ENCODE measurements at places on chromosomes 1 and 21.

DNA sequence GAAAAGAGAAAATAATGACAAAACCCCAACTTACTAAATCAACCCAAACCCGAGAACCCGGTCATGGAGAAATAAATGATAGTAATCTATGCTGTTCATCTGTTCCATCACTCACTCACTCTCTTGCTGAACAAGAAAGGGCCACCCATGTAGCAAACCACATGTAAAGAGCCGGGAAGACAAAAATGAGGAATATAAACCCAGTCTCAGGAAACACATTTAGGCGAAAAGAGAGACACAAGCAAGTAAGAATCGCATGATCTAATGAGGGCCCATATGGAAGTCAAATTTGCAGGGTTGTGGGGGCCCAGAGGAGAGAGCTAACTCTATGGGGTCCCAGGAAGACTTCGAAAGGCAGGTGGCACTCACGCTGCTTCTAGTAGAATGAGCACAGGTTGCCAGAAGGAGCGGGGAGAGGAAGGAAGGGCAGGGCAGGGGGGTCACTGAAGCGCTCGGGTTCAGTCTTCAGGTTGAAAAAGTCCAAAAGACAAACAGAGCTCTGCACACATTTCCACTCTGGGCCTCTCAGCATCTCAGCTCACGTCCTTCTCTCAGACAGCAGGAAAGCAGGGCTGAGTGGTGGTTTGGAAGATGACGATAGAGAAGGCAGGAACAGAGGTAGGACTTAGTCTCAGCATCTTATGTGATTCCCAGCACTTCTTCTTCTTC lies 142.9 kb upstream of the KRTAP19-8 start:
- no peak for DNase-seq

DNA sequence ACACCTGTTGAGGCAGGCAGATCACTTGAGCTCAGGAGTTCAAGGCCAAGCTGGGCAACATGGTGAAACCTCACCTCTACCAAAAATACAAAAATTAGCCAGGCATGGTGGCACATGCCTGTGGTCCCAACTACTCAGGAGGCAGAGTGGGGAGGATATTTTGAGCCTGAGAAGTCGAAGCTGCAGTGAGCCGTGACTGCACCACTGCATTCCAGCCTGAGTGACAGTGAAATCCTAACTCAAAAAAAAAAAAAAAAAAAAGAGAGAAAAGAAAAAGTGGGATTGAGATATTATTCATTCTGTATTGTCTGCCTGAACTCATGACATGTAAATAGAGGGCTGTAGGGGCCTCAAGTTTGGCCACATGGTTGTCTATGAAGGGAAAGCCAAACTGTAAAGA lies 37.3 kb downstream of the WNT2B start:
- peak; percentile 49 for DNase-seq

GRCh38 chr1:87572891-87573290 lies 244.2 kb downstream of the LMO4 start:
- DNase-seq = no peak

GRCh38 chr1:184479435-184480167 lies 92.8 kb downstream of the C1orf21 start:
- DNase-seq = no peak

GRCh38 chr1:182301467-182302198 lies 90.0 kb downstream of the GLUL start:
- DNase-seq = peak; percentile 48

DNA sequence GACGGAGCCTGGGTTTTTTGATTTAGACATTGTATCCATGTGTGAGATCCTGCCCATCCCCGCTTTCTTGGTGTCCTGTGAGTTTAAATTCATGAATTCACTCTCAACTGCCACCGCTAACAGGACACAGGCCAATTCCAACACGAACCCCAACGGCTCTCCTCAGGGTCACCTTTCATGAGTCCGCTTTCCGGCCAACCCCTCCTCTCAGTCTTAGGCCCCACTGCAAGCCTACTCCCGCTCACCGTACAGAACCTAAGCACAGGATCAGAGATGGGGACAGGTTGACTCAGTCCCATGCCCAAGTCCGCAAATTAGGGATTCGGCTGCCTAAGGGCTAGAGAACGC lies 238 bp upstream of the SCP2 start:
- DNase-seq = no peak

DNA sequence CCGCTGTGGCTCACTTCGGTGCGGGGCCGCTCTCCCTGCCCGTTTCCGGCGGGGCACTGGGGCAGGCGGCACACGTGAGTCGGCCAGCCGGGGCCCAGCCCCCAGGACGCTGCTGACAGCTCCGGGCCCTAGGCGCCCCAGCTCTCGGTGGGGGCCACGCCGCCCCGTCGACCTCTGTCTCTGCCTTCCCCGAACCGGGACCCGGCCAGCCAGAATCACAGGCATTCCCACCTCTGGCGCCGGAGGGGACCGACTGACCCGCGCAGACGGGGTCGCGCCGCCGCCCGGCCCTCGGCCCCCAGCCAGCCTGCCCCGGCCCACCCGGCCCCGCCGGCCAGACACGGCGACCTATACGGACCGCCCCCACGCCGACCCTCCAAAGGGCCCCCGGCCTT lies 755 bp downstream of the SCMH1 start:
- DNase-seq = no peak

- DNase-seq = peak; percentile 99
These were observed at the start of gene SRSF4 for GRCh38 chr1:29181413-29182225. TSS of gene SRSF4 (minus strand) at chr1:29181900. CDS start at chr1:29181752, 148 bp downstream.

DNA sequence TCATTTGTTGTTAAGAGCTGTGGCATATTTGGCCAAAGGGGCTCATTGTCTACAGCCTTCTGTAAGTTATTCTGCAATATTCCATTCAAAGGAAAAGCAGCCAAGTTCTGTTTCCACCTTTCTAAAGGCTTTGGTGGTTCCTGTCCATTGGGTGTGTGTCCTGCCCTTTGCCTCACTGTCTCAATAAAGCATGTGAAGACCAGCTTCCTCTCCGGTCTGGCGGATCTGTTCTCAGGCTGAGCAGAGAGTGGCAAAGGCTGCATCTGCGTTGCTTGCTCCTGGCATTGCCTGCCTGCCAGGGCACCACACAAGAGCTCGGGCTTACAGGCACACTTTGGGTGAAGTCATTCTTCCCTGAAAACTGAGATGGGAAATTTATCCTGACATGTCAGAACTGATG lies 34.9 kb downstream of the ST6GALNAC3 start:
- no peak for DNase-seq

DNA sequence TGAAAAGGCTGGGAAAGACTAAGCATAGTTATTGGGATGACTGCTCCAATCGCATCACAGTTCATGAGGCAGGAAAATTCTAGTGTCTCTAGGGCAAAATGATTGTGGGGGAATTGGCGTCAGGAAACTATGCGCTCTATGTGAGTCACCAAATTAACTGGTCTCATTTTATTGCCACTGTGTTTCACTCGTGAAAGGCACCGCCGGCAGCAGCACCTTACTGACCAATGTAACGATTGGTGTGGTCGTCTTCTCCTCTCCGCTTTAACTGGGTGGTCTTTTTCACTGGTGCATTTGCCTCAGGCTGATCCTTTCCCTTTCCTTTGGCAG lies 83.5 kb downstream of the SPAG17 start:
- no peak for DNase-seq

- no peak for DNase-seq
These were observed 5.2 kb upstream of the LRRC8D start for GRCh38 chr1:89815611-89816010.

DNA sequence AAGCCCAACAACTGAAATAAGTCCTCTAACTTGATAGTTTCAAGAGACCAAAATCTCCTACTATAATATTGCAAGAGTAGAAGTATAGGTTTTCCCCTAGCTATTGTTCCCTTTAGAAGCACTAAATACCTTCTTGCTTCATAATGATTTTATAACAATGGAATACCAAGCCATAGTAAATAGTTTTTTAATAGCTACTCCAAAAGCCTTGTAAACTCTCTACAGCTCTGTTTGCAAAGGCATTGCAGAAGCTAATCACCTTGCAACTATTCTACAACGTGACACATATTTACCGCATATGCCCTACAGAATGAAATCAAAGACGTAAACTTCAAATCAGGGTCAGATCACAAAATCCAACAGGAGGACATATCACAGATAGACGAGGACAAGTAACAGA lies 451.5 kb upstream of the ZRANB2 start:
- DNase-seq = no peak

DNA sequence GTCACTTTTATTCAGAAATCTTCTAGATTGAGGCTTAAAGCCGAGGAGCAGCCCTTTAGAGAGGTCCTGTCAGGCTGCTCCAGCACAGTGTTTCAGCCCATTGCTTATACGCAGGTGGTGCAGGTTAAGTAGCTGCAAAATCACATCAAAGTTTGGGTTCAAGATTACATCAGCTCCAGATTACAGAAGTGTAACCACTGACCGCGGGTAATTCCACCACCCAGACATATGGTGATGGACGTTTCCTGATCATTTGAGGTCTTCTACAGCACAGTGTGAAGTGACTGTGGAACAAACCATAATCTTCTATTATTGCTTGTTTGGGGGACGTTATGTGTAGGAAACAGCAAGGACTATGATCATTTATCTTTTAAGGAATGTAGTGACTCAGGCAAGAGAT lies 11.8 kb downstream of the C1orf115 start:
- no peak for DNase-seq

GRCh38 chr1:92840600-92840999 lies 8.8 kb downstream of the RPL5 start:
- DNase-seq = no peak

DNA sequence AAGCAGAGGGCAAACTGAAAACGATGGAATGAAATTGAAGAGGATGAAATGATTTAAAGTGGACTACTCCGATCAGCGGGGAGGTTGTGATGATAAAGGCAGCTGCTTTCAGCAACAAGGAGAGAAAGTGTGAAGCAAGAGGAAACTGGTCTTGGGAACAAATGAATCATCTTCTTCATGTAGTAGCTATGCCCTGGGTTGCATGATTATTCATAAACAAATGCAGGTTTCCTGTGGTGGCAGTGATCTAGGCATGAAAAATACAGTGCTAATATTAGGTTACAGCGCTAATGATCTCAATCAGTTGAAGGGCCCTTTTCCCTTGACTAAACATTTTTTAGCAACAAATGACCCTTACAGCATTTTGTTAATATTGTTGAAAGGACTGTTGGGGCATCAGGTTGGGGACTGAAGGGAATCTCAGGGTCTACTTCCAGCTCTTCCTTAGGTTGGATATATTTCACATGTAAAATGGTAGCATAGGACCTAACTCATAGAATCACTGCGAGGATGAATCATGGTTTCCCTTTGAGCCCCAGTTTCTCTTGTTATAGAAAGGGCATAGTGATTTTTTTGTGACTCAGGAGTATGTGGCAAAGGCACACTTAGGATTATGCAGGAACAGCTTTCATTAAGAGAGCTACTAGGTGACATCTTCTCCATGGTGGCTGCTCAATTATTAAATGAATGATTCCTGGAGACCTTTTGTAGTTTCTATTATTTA lies 1.9 kb upstream of the ZFYVE9 start:
- DNase-seq = peak; percentile 91

- peak; percentile 42 for DNase-seq
These were observed 3.1 kb downstream of the PADI1 start for GRCh38 chr1:17207966-17208418.

- no peak for DNase-seq
These were observed 249.1 kb downstream of the FOXD2 start for GRCh38 chr1:47686731-47687630.

DNA sequence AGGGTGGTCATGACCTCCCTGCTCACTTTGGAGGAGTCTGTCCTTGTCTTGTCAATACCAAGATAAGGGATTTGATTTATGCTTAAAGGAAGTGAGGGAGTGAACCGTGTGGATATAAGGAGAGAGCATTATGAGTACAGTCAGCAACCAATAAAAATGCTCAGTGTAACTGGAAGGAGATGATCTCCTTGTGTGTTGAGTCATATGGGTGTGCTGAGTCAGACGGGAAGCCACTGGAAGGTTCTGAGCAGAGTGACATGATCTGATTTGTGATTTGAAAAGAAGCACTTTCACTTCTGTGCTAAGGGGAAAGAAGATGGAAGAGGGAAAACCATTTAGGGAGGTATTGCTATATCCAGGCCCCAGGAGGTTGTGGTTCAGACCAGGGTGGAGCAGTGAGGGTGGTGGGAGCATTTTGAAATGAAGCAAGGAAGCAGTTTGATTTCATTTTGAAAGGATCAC lies 2.5 kb upstream of the BCL10 start:
- DNase-seq = peak; percentile 86

DNA sequence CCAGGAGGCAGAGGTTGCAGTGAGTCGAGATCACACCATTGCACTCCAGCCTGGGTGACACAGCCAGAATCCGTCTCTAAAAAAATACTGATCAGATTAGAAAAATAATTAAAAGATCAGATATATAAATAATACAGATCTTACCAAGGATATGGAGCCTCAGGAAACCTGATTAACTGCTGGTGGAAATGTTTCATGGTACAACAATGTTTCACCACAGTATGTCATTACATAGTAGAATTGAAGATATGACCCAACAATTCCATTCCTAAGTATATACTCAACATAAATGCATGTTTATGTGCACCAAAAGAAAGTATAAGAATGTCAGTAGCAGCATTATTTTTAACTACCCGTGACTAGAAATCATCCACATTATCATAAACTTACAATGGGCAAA lies 41.7 kb downstream of the CD53 start:
- DNase-seq = no peak

GRCh38 chr1:151756291-151756690 lies 7.0 kb downstream of the MRPL9 start:
- DNase-seq = peak; percentile 9

- DNase-seq = no peak
These were observed 209.5 kb downstream of the ZP4 start for GRCh38 chr1:237681210-237681609.

- peak; percentile 62 for DNase-seq
These were observed 4.8 kb upstream of the DYNLT5 start for GRCh38 chr1:66747501-66747900.

GRCh38 chr1:163161337-163161736 lies 41.4 kb downstream of the RGS5 start:
- DNase-seq = no peak

- no peak for DNase-seq
These were observed 24.5 kb downstream of the TP73 start for GRCh38 chr1:3676581-3677470.

- DNase-seq = no peak
These were observed 24.4 kb downstream of the C1orf141 start for GRCh38 chr1:67110352-67110751.

DNA sequence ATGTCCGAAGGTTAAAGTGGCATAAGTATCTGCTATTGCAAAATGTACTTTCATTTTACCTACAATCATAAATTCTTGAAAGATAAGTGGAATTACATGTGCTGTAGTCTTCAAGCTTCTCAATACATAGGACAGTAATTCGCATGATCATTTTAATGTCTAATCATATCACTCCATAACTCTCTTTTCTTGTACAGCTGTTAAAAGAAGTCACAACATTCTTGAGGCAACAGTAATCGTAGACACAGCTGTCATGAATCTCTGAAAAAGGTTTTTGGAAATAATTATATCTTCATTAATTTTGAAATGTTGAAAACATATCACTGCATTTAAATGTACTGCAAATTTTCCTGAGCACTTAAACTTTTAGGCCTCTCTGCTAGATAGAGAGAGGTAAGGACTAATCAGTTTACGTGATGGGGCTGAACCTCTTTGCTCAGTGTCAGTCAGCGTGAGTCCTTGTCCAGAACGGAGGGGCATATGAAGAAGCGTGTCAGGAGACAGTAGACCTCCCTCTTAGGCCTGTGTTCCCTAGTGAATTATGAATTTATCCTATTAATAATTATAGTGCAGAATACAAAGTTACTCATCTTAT lies 133.4 kb downstream of the NEK7 start:
- DNase-seq = no peak

All from adipocyte (in vitro differentiated cells).